Left ventricle myocardium superior (tissue), 1 donor: ENCODE measurements at places on chromosomes 7 and 10.

- DNase-seq, result no peak
Observed at GRCh38 chr7:41501006-41501405, 201.9 kb downstream of the INHBA start.

DNA sequence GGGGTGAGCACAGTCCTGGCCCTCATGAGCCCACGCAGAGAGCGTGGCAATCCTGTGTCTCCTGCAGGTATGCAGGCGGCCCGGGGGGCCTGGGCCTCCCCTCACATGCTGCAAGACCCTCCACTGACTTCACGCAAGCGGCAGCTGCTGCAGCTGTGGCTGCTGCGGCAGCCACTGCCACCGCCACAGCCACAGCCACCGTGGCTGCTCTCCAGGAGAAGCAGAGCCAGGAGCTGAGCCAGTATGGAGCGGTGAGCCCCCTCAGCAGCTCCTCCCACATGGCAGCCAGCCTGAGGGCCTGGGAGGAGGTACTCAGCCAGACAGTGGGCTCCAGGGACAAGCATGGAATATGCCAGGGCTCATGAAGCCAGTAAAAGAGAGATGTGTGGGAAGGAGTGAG is 8.7 kb downstream of the ZMIZ2 start:
- peak; percentile 89 for DNase-seq

GRCh38 chr10:97028126-97028831 is 157.5 kb downstream of the SLIT1 start:
- no peak for DNase-seq

DNA sequence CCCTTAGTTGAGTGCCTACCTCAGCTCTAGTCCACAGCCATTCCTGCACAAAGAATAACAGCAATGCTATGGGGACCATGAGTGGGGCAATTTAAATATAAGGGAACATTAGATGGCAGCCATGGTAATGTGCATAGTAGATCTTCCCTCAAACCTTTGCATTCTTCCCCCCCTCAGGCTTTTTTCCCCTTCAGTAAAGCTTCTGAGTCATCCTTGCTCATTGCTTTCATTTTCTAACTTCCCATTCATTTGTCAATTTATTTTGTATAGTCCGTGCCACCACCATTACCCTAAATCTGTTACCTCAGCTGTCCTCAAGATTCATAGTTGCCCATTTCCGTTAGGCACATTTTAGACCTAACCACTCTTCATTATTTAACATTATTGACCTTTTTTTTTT is 10.7 kb downstream of the HECTD2 start:
- no peak for DNase-seq

DNA sequence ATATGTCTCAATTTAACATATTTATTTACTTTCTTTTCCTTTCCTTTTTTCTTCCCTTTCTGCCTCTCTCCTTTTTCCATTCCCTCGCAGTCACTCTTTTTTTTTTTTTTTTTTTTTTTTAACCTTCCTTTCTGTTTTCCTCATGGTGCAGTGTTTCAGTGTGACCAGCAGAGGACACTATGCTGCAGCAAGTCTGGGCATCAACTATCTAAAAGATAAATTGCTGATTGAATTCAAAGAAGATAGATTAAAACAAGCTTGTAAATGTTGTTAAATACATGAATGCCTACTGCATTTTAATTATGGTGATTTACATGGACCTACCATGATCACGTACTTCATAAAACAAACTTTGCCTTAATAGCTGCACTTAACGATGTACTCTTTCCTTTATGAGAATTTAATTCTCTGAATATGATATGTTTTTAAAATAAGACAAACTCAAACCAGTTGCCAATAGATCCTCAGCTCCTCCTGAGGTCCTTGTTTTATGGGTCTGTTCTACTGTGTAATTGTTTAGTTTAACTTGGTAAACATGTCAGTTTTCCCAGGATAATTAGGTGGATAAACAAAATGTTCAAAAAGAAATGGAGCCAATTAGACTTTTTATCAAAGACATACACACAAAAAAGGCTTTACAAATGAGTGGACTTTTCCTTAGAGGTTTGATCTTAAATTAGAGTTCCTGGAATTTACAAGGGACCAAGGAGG is 101.0 kb upstream of the AGR3 start:
- no peak for DNase-seq

DNA sequence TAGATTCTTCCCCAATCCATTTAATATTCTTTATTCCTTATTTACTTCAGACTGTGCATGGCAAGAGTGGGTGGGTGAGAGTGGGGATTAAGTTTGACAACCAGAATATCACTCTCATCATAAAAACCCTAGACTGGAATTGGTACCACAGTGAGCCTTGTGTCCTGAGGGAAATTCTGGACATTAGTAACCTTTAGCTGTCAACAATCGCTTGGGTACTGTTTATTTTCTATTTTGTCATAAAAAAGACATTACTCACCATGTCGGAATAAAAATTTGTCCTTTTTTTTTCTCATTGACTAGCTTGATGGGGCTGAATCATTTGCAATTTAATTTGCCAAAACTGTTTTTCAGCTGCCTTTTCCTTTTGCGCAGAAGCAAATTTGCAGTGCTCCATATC is 176.1 kb upstream of the SEMA3C start:
- no peak for DNase-seq

DNA sequence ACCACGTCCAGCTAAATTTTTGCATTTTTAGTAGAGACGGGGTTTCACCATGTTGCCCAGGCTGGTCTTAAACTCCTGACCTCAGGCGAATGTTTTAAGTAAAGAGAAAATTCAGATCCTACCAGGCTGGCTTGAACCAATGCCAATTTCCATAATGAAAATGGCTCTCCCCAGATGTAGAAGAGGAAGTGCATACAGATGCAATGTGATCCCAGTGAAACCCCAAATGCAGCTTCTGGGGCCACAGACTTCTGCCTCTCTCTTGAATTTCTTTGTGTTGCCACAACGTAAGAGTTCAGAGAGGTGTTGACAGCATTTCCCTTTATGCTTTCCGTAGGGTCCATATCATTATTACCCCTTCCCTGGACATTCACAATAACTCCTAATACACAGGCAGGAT is 29.6 kb upstream of the GOT1 start:
- no peak for DNase-seq
